ENCODE measurements at places on chromosomes 2 and 18.

GRCh38 chr2:104361414-104361813, 492.5 kb upstream of the POU3F3 start:
- no peaks in the 10 kb centered on the region for H3K4me1 ChIP-seq
- no peak overlapping the region for H3K4me3 ChIP-seq
- no peak for DNase-seq
- no peaks in the 10 kb centered on the region for H3K36me3 ChIP-seq

DNA sequence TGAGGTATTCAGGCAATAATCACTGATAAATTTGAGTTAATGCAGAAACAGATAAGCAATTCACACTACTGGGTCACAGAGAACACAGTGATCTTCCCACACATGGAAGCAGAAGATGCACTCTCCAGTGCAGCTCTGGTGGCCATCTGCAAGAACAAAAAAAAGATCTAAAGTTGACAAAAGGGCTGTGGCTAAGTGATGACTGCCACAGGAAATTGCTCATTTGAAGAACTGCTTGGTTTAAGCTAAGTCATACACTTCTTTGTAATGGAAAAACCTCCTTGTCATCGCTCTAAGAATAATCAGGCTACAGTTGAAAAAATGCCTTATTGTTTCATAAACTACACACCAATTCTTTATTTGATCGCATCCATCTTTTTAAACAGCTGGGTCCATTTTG, 115.1 kb downstream of the DTNB start:
- H3K27ac ChIP-seq = no peak overlapping the region
- DNase-seq = peak; percentile 16
- no peaks in the 10 kb centered on the region for H3K27me3 ChIP-seq
- H3K4me3 ChIP-seq = no peak overlapping the region

- H3K36me3 ChIP-seq = no peaks in the 10 kb centered on the region
- no peak overlapping the region for H3K27ac ChIP-seq
- H3K4me1 ChIP-seq = no peaks in the 10 kb centered on the region
- no peaks in the 10 kb centered on the region for H3K27me3 ChIP-seq
- no peak overlapping the region for H3K4me3 ChIP-seq
These were observed 36.2 kb upstream of the NT5C1B start for GRCh38 chr2:18625563-18625962.

DNA sequence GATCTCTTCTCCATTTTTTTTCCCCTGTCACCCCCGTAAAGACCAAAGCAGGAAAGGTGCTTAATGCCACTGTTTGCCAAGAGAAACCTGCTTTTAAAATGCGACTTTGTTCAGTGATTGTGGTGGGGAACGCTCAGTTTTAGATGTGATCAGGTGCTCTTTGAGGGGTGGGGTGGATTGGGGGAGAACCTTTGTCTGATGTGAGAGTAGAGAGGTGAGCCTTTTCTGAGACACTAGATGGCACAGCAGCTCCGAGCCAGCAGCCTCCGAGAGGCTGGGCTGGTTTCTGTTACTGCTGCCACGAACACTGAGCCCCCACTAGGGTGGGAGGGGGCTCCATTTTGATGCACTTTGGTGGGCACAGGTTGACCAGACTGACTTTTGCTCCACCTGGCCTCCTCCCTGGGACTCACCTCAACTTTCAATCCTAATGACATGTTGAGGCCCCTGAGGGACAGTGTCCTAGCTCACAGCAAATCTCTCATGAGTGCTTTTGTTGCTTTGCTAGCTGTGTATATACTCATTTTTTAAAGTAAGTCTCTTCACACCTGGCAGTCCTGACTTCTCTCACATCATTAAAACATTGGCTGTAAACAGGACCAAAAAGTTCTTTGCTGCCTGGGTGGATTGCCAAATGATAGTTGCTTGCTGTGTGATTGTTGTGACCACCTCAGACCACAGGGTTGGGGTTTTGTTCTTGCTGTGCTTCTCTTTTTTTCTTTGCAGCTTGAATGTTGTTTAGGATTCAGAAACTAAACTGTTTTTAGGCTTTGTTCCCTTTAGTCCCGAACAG, 98.2 kb upstream of the MAP3K20 start:
- H3K27ac ChIP-seq = no peak overlapping the region
- no peaks in the 10 kb centered on the region for H3K27me3 ChIP-seq
- no peak overlapping the region for H3K4me3 ChIP-seq
- no peak for DNase-seq

GRCh38 chr18:55780586-55781071, 192.6 kb upstream of the TCF4 start:
- no peaks in the 10 kb centered on the region for H3K27me3 ChIP-seq
- peaks cover 10% of the 10 kb centered on the region for H3K4me1 ChIP-seq
- peak overlapping the region; percentile 73 for H3K4me3 ChIP-seq
- DNase-seq = no peak
- H3K27ac ChIP-seq = peak overlapping the region; percentile 81

DNA sequence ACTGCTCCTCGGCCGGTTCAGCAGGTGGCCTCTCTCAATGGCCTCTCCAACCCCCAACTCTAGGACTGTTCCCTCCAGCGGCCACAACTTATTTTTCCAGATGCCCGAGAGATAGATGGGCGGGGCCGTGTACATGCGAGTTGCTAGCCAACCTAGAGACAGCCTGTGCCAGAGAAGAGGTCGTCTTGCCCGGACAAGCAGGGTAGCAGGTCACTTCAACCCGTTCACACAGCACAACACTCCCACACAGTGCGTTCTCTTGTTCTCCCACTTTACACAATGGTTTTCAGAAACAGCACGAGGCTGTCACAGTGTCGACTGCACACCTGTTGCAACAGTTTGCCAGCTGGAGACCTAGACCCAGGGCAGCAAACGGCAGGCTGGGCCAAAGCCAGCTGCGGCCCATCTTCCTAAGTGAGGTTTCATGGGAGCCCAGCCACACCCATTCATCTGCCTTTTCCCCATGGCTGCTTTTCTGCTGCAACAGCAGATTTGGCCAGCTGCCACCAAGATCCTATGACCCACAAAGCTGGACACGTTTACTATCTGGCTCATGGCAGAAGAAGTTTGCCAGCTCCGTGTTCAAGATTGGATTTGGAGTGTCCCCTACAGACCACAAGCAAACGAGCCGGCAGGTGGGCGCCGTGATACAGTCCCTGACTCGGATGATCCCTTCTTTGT, 7.3 kb upstream of the PRLH start:
- H3K4me3 ChIP-seq = no peak overlapping the region
- no peak for DNase-seq
- no peak overlapping the region for H3K27ac ChIP-seq
- H3K36me3 ChIP-seq = no peaks in the 10 kb centered on the region

DNA sequence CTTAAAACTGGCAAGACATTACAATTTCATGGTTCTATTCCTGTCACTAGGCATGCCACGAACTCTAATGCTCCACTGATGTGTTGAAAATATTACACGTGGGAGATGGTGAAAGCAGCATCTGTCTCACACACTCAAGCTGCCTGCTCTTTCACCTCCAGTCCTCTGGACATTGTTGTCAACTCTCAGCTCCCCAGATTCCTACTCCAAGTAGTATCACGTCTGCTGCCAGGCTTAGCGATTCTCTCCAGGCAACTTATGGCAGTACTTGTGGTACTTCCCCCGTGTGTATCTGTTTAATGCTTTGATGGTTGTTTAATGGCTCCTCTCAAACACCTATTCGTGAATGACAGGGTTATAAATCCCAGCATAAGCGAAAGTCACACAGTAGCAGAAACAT, 103.8 kb downstream of the TMEFF2 start:
- no peak overlapping the region for H3K27ac ChIP-seq
- no peaks in the 10 kb centered on the region for H3K4me1 ChIP-seq
- H3K27me3 ChIP-seq = no peaks in the 10 kb centered on the region
- no peak overlapping the region for H3K4me3 ChIP-seq

Measured in trophoblast cell (in vitro differentiated cells and primary cell).